ENCODE measurements at places on chromosomes 12 and 14.

GRCh38 chr14:64502887-64503433 lies 678 bp downstream of the ZBTB25 start:
- DNase-seq = no peak

DNA sequence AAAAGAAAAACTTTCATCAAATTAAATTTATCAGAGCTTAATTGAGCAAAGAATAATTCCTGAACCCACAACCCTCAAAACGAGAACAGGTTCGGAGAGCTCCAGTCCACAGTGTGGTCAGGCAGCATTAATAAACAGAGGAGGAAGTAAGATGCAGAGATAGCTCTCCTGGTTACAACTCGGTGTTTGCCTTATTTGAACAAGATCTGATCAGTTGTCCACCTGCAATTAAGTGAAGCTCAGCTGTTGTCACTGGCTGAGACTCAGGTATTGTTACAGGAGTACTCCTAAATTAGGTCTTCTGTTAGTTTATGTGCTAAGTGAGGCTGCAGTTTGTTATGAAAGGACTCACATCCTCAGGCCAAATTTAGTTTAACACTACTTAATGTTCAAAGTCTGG lies 451.4 kb upstream of the PDE3A start:
- DNase-seq = no peak

DNA sequence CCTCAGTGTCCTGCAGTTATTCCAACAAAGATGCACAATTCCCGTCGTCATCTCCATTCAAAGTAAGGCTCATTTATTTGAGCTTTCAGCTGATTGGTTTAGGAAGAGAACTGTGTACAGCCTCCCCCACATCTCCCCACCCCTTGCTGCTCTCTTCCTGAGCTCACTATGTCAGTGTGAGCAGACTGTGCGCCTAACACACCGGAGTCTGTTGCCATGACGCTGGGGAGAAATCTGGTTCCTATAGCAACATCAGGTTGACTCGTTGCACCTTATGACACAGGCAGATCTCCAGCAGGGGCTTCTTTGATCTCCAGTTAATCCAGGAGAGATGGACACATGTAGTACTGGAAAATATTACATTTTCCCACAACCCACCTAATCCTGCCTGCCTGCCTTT lies 319.4 kb downstream of the CACNA1C start:
- DNase-seq = no peak

- DNase-seq = no peak
Measured at GRCh38 chr12:92140896-92141536, 4.6 kb downstream of the BTG1 start.

DNA sequence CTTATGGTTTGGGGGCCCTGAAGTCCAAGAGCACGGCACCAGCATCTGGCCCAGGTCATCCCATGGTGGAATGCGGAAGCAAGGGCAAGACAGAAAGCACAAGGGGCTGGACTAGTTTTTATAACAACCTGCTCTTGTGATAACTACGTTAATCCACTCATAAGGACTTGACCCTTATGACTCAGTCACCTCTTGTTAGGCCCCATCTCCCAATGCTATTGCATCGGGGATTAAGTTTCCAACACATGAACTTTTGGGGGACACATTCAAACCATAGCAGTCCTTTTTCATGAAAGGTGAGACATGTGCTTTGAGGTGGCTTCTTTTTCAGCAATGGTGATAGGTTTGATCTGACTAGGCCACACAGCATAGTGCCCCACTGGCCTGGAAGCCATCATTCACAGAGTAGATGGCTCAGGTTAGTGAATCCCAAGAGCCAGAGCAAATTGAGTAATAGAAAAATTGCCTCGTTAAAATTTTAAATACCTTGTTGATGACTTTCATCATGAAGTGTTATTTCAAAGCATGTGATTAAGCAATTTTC lies 12.1 kb downstream of the FRMD6 start:
- DNase-seq = no peak

GRCh38 chr14:72532686-72533454 lies 361.0 kb downstream of the DPF3 start:
- no peak for DNase-seq

- DNase-seq = no peak
Measured at GRCh38 chr12:51635346-51635745, 44.3 kb downstream of the SCN8A start.

- DNase-seq = no peak
Measured at GRCh38 chr12:61870658-61871484, 389.3 kb upstream of the USP15 start.

DNA sequence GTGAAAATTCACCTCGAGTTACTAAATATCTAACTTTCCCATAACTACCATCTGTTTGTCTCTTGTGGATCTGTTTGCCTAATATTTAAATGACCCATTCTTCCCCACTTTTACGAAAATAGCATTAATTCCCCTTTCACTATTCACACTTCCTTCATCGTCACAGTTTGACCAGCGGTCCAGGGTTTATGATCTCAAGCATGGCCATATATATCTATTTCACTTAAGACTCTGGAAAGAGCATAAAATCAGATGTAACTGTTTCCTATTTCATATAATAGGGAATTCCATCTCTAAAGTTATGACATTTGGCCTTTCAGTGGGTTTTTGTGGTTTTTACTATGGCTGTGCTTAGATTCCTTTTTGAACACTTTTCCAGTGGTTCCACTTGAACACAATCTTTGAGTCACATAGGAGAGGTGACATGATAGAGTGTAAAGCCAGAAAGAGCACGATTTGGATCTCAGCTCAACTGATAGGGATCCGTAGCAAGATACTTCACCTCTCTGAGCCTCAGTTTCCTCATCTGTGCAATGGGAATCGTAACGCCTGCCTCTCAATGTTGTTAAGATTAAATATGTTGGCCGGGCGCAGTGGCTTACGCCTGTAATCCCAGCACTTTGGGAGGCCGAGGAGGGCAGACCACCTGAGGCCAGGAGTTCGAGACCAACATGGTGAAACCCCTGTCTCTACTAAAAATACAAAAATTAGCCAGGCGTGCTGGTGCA lies 754 bp upstream of the BCL2L14 start:
- no peak for DNase-seq

GRCh38 chr12:4943067-4943937 lies 33.6 kb downstream of the KCNA1 start:
- DNase-seq = no peak

DNA sequence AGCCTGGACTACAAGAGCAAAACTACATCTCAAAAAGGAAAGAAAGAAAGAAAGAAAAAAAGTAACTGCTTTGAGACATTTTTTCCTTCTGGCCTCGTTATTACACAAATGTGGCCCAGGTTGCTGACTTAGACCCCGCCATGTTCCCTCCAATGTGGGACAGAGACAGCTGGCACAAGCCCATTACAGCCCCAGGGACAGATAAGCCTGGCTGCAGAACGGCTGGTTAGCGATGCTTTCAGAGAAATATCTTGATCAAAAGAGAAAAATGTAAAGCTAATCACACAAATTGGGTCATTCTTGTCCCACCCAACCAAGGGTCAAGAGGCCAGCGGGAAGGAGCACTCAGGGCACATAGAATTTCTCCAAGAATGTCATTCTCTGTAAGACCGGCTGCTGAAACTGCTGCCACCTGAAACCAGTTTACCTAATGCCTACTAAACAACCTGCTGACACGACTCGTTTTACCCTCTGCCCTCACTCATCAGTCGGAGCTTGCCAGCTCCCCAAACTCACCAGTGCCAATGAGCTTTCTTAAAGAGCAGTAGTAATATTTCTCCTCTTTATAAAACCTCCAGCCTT lies 63.1 kb downstream of the TNFAIP2 start:
- no peak for DNase-seq

GRCh38 chr14:79597566-79597965 lies 613.7 kb downstream of the DIO2 start:
- no peak for DNase-seq

- DNase-seq = no peak
Measured at GRCh38 chr12:111482462-111482861, 76.7 kb downstream of the SH2B3 start.

DNA sequence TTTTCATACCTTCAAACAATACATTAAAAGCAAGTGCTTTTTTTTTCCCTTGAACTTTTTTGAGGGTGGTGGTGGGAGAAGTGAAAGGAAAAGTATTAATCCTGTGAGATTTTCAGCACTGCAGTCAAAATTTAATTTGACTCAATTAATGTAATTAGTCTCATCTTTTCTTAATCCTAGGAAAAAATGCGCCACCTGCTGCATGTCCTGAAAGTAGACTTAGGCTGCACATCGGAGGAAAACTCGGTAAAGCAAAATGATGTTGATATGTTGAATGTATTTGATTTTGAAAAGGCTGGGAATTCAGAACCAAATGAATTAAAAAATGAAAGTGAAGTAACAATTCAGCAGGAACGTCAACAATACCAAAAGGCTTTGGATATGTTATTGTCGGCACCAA lies 52.2 kb downstream of the SPATA7 start:
- no peak for DNase-seq

DNA sequence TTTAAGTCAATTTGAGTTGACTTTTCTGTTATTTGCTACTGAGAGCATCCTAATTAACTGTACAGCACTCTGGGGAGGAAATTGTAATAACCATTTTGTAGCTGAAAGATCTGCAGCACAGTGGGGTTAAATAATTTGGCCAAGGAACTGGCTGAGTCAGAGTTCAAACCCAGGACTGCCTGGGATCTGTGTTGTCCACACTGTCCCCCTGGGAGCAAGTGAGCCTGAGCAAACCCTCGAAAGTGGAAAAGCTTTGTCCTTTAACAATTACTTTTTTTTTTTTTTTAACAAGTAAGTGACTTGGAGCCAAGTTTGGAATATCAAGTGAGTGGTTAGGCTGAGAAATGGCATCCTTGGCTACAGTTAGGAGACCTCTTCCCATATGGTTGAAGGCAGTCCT lies 247.2 kb upstream of the CCDC196 start:
- no peak for DNase-seq

Data from left renal cortex interstitium (tissue), 4 donors.